ENCODE measurements at places on chromosomes 7 and 10.

GRCh38 chr10:113303544-113304146, 249.2 kb upstream of the HABP2 start:
- DNase-seq, result peak; percentile 54

GRCh38 chr7:50306494-50307367, 2.2 kb downstream of the IKZF1 start:
- no peak for DNase-seq

DNA sequence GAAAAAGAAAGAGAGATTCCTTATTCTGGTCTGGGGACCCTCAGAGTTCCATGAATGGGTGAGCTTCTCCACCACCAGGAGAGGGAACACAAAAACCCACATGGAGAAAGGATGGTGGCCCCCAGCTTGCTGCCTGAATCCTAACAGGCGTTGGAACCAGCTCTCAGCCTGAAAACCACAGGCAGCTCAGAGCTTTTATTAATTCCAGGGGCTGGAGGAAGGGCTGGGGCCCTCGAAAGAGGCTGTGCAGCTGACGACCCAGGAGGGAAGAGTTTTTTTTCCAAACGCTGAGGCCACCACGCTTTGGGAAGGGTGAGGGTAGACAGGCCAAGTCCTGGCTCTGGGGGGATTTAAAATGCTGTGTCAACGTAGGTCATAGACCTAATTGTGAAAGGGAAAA, 10.8 kb upstream of the ELN start:
- DNase-seq, result no peak

GRCh38 chr10:12984165-12984747, 17.3 kb downstream of the CCDC3 start:
- no peak for DNase-seq

DNA sequence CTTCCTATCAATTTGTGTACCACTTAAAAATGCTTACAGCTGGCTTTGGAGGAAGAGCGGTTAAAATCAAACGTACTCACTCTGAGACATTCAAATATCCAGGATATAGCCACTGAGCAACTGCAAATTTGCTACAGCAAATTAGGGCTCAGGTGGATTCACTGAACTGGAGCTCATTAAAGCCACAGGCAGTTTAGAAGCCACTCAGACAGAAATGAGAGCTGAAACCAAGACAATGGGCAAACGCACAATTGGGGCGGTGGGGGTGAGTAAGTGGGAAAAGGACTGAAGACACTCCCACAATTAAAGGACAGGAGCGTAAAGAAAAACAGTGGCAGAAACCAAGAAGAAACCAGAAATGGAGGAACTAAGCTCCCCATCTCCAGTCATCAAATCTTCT, 20.5 kb downstream of the MPP7 start:
- DNase-seq, result no peak

GRCh38 chr7:142496545-142496991, 238.7 kb upstream of the PRSS58 start:
- DNase-seq, result peak; percentile 60

DNA sequence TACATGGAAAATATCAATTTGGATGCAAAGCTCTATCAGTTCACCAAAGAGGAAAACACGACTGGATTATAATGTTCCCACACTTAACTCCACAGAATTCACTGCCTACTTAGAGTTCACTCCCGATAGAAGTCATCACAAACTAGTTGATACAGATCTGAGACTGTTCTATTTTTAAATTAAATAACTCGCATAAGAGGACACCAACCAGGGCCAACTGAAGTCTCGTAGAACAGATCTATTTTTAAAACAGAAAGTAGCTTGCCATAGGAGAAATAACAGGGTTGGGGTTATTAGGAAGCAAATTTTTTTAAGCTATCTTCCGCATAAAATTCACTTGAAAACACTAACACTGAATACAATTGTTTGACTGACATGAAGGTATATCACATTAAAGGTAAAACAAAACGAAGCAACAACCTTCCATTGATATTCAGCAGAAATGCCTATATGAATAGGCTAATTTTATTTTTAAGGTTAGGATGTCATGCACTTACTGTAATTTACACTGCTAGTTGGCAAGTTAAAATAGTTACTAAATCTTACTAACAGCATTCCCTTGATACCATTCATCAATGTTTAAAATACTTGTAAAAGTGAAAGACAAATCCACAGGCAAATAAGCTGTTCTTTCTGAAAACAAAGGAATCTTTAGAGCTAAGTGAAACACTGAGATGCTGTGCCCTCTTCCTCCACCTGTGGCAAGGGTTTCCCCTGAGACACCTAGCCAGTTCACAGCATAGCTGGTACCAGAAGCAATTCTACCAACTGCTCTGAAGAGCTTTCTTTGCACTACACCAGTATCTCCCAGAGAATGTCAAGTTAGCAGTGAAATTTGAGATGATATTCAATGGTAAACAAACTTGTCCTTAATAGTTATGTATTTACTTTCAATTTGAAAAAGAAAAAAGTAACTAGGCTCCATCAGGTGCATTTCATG, 186.7 kb upstream of the ANK3 start:
- no peak for DNase-seq

GRCh38 chr7:149440222-149440621, 20.6 kb downstream of the ZNF777 start:
- DNase-seq, result no peak

GRCh38 chr10:87661861-87662785, 2.4 kb downstream of the PAPSS2 start:
- DNase-seq, result peak; percentile 10

DNA sequence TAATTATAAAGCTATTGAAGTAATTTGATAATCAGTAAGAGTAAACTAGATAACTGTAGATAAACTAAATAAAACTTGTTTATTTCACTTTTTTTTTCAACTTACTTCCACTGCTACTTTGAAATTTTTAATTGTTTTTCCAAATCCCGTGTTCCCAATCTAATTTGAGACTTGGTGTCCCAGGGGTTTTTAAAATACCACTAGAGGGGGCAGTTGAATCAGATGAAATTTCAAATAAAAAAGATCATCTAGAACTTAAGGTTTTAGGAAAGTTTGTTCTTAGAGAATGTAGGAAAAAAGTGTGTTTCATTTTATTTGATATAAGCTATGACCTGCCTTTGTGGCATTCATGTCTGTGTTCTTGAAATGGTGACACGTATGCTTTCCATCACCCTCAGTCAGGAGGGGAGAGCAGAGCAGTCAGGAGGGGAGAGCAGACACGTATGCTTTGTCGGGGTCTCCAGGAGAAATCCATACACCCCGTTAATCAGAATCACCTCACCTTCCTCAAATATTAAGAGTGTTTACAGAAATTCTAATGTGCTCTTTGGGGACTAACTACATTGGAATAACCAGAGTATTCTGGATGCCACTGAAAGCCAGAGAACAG, 49.9 kb downstream of the C10orf67 start:
- no peak for DNase-seq

GRCh38 chr7:38316733-38317360, 43.4 kb upstream of the TARP start:
- peak; percentile 48 for DNase-seq
